T1000 (cell line): ENCODE measurements at places on chromosomes 6 and 20.

GRCh38 chr20:62663145-62664018 lies 21.1 kb downstream of the SLCO4A1 start:
- no peak for DNase-seq

DNA sequence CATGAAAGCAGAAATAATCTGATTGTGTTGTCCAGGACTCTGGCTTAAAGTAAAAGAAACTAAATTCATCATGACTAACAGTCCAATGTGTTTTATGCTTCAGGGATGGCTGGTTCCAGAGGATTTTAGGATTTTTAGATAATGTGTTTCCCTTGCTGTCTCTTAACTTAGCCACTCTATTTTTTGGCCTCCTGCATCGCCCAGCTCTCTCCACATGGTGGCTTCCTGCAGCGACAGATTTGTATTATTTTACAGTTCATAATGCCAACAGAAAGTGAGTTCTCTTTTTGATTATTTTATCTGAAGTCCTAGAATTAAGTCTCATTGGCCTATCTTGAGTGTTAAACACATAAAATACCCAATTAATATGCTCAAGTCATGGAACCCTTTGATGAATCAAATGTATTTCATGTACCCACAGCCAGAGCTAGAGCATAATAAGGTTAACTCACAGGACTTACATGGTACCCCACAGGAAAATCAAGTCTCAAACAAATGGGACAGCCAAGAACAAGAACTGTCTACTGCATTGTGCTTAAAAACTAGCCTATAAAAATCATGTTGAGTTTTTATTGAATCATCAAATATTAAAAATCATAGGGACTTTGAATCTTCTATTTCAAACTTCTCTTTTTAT lies 582.5 kb downstream of the DOK5 start:
- no peak for DNase-seq

- no peak for DNase-seq
Measured at GRCh38 chr20:38372806-38373205, 26.5 kb downstream of the LBP start.

- DNase-seq, result no peak
Measured at GRCh38 chr6:7528565-7528964, 12.9 kb upstream of the DSP start.

DNA sequence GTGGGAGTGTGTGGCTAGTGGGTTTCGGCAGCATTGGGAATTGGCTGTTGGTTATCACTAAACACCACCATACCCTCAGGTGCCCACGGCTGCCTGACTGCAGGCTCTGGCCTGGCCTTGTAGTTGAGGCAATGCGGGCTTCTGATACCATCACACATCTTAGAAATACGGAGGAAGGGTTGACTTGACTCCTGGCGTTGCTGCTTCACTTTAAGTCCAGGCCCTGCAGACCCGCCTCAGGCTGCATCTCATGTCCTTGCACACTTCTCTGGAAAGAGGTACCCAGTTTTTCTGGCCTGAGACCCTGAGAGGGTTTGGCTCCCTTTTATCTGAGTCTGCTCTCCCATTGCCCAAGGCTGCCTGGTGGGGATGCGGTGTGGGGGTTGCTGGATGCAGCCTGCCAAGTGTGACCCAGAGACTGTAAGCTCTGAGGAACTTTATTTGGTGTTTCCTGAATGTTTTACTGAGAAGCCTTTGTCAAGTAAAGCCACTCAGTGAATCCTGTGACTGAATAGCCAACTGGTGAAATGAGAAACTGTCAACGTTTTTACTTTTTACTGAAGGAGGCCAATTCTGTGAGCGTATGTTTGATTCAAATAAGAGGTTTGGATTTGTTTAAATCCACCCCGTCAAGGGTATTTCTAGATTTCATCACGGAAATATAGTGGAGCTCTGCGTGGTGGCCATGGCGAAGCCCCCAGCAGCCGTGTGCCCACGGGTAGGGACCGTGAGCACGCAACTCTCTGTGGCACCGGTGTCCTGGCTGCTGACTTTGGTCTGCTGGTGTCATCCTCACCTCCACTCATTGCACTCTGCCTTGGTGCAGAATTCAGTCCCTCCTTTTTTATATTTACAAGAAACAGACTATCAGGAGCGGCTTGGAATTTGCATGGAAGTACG lies 160.1 kb downstream of the DTNBP1 start:
- DNase-seq, result no peak

DNA sequence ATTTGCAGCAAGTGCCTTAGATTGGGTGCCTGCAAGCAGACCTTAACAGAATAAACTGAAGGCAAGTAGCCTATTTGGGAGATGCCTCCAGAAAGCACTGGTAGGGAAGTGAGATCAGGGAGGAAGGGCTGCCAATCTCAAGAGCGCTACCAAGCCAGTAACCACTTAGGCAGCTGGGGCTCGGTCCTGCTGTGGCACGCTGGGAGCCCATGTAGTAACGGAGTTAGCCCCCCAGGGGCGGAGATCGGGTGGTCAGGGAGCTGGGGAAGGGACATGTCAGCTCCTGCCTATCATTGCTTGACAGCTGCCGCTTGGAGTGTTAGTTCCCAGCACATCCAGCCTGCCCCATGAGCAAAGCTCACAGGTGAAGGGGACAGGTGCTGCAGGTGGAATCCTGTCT lies 127.0 kb downstream of the CEBPB start:
- no peak for DNase-seq

- no peak for DNase-seq
Measured at GRCh38 chr6:97085772-97086171, 161.2 kb downstream of the KLHL32 start.
